BE2C (cell line): ENCODE measurements at places on chromosomes 11 and 22.

DNA sequence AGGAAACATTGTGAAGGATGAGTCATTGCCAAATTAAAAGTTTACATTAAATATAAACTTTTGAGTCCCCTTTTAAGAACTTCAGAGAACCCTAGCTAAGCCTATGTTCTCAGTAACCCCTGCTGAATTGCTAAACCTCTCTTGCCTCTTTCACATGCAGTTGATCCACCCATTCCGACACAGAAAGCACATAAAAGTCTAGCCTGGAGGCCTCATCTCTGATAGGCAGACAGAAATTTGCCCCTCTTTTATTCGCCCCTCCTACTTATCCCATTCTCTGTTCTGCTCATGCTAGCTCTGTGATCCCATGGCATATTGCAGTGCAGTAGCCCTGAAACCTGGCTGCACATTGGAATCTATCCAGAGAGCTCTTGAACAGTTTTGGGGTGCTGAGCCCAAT is 58.2 kb upstream of the PDE3B start:
- no peak for DNase-seq

- no peak for DNase-seq
These were observed 25.4 kb upstream of the MS4A6A start for GRCh38 chr11:60208146-60208895.

DNA sequence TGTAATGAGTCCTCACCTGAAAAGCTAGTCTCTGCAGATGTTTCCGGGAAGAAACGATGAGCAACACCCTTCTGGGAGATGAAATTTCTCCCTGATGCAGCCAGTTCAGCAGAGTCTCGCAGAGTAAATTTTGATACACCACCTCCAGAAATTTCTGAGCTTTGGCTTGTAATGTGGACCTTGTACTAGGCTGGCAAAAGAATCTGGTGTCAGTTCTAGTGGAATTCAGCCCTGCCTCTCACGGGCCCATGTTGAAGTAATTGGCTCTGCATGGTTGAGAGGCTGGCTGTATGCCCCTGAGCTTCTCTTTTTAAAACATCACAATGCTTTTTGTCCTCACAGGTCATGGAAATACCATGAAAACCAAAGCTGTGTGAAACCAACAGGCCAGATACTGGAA is at the start of gene GLYAT:
TSS of gene GLYAT (minus strand) at position 125 of the 400 bp plus-strand sequence. CDS start 7,447 bp downstream, outside the sequence.
- DNase-seq = no peak

DNA sequence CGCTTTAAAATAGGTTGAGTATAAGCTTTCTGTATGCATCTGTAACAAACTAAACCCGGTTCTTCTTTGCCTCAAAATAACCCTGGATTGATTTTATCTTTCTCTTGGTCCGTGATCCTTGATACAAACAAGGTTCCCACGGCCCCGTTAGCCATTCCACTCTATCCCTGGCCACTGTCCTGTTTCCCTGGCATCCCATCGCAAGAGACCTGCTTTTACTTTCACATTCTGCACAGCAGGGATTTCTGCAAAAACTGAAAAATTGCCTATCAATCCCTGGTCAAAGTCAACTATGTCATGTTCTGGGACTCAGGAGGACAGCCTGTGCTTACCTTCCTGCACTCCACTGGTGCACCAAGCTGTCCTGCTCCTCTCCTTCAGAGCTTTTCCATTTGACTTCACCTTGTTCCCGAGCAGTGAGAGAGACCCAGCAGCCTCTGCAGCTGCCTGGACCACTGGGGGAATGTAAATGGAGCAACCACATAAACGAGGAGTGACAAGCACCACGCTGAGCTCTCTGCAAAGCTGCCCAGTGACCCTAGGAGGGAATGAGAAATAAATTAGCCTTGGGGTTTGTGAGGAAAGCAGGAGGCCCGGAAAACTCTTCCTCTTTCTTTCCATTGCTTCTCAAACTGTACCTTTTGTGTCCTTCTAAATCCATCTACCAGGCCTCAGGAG is 175.9 kb downstream of the NTM start:
- DNase-seq = no peak

DNA sequence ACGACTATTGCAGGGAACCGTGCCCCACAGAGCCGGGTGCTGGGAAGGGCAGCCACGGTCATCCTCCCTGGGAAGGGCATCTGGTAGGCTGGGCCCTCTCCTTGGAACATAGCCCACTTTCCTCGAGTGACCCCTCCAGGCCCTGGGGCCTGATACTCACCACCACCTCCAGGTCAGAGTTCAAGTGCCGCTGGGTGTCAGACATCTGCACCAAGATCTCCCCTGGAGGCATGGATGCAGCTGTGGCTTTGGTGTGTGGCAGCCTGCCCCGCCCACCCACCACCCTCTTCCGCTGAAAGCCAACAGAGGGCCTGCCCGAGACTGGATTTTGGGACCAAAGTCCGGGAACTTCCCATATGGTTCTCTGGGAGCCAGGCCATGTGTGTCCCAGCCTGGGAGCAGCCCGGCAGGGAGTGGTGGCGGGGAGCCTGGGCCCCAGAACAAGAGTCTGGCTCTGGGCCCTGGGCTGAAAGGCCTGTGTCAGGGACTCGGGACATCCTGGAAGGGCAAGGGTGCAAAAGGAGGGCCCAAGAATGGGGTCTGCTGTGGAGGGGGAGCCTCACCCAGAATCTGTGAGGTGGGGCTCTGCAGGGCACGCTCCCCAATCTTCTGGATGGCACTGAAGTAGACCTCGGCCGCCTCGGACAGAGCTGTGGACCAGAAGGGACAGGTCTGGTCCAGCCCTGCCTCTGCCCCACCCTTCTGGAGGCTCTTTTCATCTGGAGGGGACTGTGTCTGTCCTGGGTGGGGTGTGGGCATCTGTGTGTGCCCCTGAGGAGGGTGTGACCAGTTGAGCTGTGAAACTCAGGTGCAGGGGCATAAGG is 2.6 kb downstream of the BAIAP2L2 start:
- DNase-seq = peak; percentile 18

DNA sequence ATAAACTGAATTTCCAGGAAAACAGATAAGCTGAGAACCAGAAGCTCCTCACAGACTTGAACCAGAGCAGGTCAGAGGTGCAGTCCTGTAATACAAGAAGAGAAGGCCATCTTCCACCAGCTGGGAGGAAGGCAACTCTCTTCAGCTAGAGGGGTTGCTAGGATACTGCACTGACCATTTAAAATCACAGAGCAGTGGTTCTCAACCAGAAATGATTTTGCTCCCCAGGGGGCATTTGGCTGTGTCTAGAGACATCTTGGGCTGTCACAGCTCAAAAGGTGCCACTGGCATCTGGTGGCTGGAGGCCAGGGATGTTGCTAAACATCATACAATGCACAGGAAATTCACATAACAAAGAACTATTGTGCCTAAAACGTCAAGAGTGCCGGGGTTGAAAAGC is 17.2 kb downstream of the OPCML start:
- DNase-seq = no peak

- DNase-seq = peak; percentile 18
These were observed 230.7 kb downstream of the FAT3 start for GRCh38 chr11:92455210-92455790.

GRCh38 chr11:34176751-34177209 is 71.4 kb downstream of the NAT10 start:
- DNase-seq = no peak

DNA sequence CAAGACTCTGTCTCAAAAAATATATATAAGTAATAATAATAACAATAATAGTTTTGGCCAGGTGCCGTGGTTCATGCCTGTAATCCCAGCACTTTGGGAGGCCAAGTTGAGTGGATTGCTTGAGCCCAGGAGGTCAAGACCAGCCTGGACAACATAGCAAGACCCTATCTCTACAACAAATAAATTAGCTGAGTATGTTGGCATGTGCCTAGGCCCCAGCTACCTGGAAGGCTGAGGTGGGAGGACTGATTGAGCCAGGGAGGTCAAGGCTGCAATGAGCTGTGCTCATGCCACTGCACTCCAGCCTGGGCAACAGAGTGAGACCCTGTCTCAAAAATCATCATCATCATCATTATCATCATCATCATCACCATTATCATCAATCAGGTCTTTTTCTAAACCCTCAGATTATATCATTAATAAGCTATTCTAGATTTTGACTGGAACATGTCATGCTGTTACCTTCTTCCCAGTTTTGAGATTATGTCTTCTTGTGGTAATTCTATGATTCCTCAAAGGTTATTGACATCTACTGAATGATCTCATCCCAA is 39.3 kb downstream of the DENND5A start:
- DNase-seq = no peak

DNA sequence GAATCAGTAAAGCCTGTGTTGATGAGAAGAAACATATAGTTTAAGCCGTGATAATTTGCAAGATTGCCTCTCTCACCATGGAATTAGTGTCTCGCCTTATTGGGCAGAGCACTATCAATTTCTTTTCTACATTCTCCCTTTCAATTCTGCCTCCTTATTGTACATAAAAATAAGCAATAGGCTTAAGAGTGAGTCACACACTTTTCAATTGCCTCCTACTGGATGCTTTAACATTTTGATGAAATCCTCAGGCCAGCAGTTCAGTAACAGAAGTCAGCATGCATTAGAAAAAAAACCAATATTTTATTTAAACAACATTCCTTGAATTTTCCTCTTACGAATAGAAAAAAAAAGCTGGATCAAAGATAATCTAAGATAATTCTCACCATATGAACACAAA is 33.8 kb upstream of the VWA5A start:
- DNase-seq = no peak

GRCh38 chr11:21988477-21988876 is 204.4 kb upstream of the ANO5 start:
- no peak for DNase-seq

DNA sequence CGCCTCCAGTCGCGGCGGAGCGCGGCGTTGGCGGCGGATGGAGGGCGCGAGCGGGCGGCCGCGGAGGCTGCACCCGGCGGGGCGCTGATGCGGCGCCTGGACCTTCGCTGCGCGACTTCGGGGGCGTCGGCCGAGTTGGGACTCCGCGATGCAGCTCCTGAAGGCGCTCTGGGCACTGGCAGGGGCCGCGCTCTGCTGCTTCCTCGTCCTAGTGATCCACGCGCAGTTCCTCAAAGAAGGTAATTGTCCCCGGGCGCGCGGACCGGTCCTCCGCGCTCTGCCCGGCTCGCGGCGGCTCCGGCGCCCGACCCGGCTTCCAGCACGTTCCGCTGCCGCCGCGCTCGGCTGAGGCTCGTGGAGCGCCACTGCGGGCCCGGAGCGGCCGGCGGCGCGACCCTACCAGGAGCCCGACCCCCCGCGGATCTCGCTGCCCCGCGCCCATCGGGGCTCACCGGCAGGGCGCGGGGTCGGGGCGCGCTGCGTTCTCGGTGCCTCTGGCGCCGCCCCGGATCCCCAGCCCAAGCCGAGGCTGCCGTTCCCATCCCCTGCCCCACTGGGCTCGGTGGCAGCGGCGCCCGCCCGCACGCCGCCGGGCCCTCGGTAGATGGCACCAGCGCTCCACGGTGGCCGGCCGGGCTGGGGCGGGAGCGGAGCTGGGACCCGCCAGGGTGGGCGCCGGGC is 1251.2 kb downstream of the BRD1 start:
- no peak for DNase-seq

DNA sequence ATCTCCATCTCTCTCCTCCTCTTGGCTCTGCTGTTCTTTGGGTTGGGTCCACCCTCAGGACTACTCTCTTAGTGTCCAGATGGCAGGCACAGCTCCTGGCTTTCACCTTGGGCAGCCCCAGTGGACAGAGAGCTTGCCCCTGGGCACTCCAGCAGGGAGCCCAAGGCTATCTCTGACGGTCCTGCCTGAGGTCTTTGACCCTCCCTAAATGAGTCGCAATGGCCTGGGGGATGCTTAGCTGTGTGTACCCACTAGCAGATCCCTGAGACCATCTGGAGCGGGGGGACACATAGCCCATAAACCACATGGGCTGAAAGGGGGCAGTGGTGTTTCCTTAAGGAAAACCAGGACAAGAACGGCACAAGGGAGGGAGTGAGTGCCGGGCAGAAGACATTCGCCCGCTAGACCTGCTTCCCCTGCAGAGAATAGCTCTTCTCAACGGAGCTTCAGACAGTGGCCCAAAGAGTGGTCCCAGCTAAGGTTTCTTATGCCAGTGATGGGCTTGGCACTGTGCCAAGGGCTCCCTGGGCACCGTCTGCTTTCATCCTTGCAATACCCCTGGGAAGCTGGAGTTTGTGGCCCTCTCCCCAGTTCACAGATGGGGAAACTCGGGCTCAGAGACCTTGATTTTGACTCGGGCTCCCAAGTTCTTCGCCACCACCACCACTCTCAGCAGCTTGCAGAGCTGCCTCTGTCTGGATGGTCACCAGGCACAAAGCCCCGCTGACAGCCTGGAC is 53.9 kb upstream of the ANO1 start:
- DNase-seq = no peak

DNA sequence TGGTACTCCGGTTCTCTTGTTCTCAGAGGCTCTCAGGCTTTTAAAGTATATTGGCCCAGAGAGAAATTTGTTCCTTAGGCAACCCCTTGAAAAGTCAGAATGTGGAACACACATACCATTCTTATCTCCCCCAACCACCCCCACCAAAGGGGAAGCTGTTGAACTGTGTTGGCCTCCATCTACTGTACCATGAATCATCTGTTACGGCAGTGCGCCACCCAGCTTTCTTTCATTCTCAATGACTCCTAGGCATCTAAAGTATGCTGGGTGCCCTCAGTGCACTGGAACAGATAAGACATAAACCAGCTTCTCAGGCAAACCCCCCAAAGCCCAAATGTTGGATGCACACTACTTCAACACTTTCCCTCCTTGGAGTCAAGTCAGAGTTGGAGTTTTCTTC is 696.2 kb upstream of the TENM4 start:
- DNase-seq = no peak

GRCh38 chr11:7903940-7904339 is 27.1 kb downstream of the OR10A6 start:
- no peak for DNase-seq

GRCh38 chr11:132941024-132941646 is 591.2 kb downstream of the OPCML start:
- no peak for DNase-seq

GRCh38 chr11:33507967-33508366 is 192.7 kb downstream of the C11orf91 start:
- DNase-seq = peak; percentile 9

- no peak for DNase-seq
These were observed 15.5 kb upstream of the C1QTNF4 start for GRCh38 chr11:47609675-47610074.

- no peak for DNase-seq
These were observed 14.6 kb downstream of the MARK2 start for GRCh38 chr11:63853476-63853875.

DNA sequence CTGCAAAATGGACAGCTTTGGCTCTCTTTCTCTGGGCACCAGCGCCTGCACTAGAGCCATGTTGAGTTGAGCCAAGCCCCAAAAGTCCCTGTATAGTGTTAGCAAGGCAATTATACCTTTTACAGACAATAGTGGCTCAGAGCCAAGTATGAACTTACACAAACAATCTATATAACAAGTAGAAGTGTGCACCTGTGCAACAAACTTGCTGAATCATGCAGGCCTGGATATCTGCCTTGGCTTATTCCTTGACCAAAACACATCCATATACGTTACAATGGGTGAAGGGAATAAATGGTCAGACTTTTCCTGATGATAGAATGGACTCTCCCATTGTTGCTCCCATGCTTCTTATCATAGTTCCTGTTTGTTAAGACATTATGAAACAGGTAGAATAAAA is 3.8 kb upstream of the OR52I2 start:
- no peak for DNase-seq

DNA sequence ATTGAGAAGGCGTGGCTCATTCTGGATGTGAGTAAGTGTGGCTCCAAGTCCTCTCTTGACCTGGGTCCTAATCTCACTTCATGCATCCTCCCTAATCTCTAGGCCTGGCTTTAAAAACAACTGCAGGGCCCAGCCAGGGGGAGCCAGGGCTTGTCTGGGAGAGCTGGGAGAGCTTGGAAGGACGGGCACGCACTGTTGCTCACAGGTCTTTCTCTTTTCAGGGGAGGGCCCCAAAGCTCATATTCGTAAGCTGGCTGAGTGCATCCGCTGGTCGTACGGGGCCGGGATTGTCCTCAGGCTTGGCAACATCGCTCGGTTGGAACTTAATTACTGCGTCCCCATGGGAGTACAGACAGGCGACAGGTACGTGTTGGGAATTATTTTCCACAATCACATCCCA is 34.1 kb upstream of the PARVB start:
- peak; percentile 29 for DNase-seq
